Lower lobe of right lung (tissue), 2 donors: ENCODE measurements at places on chromosomes 5 and 9. TPM values are rescaled to one million over a fixed set of nuclear protein-coding genes. Genes with fewer than 3 reads are reported as not detected.

The C9orf153 gene
- total RNA-seq = 0.95 TPM

The KIF20A gene
- total RNA-seq = 1.2 TPM

The PLK2 gene
- total RNA-seq = 37.5 TPM

The CDC25C gene
- total RNA-seq = 0.47 TPM

The CDC37L1 gene
- total RNA-seq = 14.3 TPM
